ENCODE measurements at places on chromosomes 1 and 21.

DNA sequence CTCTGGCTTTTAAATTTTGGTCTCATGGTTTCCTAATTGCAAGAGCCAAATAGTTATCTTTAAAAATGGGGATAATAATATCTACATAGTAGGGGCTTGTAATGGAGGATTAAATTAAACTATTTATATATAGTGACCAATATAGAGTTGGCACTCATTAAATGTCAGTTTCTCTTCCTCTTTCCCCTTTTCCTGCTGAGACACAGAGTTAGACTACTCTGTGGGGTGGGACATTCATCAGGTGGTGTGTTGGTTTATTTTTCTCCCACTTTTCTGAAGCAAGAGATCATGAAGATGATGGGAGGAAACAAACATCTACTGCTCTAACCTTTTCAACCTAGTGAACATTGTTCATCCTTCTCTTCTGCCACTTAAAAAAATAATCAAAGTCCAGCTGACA lies 17.3 kb upstream of the RAP1A start:
- DNase-seq = no peak

- DNase-seq = no peak
Measured at GRCh38 chr1:197902131-197902453, 338 bp upstream of the C1orf53 start.

GRCh38 chr1:106975944-106976343 lies 80.5 kb upstream of the PRMT6 start:
- no peak for DNase-seq

GRCh38 chr1:177410179-177410766 lies 239.5 kb downstream of the BRINP2 start:
- DNase-seq = no peak

DNA sequence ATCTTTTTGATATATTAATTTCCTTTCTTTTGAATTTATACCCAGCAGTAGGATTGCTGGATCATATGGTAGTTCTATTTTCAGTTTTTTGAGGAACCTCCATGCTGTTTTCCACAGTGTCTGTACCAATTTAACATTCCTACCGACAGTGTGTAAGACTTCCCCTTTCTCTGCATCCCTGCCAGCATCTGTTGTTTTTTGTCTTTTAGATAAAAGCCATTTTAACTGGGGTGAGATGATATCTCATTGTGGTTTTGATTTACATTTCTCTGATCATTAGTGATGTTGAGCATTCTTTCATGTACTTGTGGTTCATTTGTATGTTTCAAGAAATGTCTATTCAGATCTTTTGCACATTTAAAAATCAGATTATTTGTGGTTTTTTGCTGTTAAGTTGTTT lies 62.4 kb upstream of the STUM start:
- DNase-seq = no peak

All from stimulated activated CD8-positive, alpha-beta memory T cell treated with anti-CD3 and anti-CD28 coated beads, Interleukin-7, amount 100 ng/mL, for 4 hours (primary cell).